Effector memory CD8-positive, alpha-beta T cell (primary cell): ENCODE measurements at places on chromosomes 13 and 19.

DNA sequence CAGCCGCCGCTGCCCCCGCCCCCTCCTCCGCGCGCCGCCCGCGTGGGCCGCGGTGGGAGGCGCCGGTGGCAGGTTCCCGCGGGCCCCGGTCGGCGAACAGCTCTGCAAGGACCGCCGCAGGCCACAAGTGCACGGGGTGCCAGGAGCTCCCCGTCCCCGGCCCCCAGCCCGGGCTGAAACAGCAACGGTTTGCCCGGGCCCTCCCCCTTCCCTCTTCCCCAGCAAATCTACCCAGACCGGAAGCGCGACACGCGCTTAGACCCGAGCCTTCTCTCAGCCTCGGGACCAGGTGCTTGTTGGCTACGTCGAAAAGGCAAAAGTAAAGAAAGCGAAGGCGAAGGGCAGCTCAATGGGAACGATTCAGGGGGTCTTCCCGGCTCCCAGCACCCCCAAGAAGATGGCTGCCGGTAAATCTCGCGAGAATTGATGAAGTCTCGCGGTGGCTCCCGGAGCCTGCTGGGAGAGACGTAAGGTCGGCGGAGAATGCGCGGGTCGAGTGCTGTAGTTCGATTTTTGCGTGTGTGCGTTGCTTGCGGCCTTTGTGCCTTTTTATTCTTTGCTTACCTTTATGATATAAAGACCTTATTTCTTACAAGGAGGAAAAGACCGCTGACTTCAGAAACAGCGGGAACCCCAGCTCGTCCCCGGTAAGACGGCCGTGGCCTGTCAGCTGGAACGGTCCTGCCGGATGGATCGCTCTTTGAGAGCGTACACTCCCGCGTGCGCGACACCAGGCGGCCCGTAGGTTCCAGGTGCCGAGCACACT lies at the start of gene RBM26:
TSS of gene RBM26 (minus strand) at position 425 of the 766 bp plus-strand sequence. CDS start 481 bp downstream, outside the sequence.
- no peaks in the 10 kb centered on the region for H3K27me3 ChIP-seq
- H3K36me3 ChIP-seq, result peaks cover 10% of the 10 kb centered on the region
- peaks cover 23% of the 10 kb centered on the region for H3K4me1 ChIP-seq
- no peak within 1 kb of the TSS for H3K4me3 ChIP-seq

DNA sequence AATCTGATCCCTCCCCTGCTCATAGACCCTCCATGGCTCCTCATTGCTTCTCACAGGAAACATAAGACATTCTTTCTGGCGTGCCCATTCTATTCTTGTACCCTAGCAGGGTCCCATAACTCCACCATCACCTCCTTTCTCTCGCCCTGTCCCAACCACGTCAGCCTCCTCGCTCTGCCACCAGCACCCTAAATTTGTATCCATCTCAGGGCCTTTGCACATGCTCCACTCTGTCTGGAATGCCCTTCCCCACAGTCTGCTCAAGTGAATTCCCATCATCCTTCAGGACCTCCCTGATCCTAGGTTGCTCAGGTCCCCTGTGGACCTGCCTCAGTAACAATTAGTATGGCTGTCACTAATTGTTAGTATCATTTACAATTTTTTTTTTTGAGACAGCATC lies 10.5 kb downstream of the B3GNT3 start:
- no peaks in the 10 kb centered on the region for H3K36me3 ChIP-seq
- DNase-seq, result no peak
- H3K4me1 ChIP-seq, result peaks cover 22% of the 10 kb centered on the region
- H3K4me3 ChIP-seq, result no peak overlapping the region
- H3K27ac ChIP-seq, result no peak overlapping the region

- no peaks in the 10 kb centered on the region for H3K4me1 ChIP-seq
- no peak overlapping the region for H3K4me3 ChIP-seq
These were observed 636.2 kb downstream of the SLITRK6 start for GRCh38 chr13:85163063-85163462.

- H3K4me3 ChIP-seq, result no peak overlapping the region
- H3K4me1 ChIP-seq, result peaks cover 9% of the 10 kb centered on the region
- H3K36me3 ChIP-seq, result no peaks in the 10 kb centered on the region
- DNase-seq, result no peak
These were observed 214.3 kb downstream of the FOXO1 start for GRCh38 chr13:40452038-40452666.

GRCh38 chr13:73954808-73955207 lies 179.4 kb downstream of the KLF12 start:
- H3K4me1 ChIP-seq, result peaks cover 55% of the 10 kb centered on the region
- no peaks in the 10 kb centered on the region for H3K36me3 ChIP-seq
- H3K27me3 ChIP-seq, result no peaks in the 10 kb centered on the region
- H3K4me3 ChIP-seq, result no peak overlapping the region
- DNase-seq, result no peak

GRCh38 chr13:112113851-112114250 lies 46.9 kb downstream of the SOX1 start:
- no peak overlapping the region for H3K27ac ChIP-seq
- H3K36me3 ChIP-seq, result no peaks in the 10 kb centered on the region
- no peak for DNase-seq
- no peaks in the 10 kb centered on the region for H3K4me1 ChIP-seq
- H3K27me3 ChIP-seq, result peaks cover 65% of the 10 kb centered on the region

DNA sequence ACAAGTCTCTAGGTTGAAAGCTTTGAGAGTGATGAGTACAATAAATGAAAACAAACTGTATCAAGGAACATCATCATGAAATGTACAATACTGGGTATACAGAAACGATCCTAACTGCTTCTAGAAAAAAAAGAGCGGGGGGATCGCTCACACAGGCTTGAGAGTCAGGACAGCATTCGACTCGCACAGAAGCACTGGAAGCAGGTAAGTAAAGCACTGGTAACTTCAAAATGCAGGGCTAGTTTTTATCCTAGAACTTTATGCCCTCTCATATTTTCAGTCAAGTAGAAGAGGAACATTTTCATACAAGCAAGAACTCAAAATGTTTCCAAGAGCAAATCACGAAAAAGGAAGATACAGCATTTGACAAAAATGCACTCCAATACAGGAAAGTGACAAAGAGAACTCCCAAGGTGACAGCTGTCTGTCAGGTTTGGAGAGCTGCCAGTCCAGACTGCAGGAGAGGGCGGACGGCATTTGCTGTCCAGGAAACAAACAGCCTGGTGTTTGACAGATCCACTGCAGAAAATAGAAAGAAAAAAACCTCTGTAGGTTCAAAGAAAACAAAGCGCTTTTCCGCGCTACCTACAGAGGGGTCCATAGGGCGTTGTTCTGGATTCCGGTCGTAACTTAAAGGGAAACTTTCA lies 58.2 kb upstream of the XPO4 start:
- peaks cover 6% of the 10 kb centered on the region for H3K4me1 ChIP-seq
- no peak overlapping the region for H3K4me3 ChIP-seq
- H3K27ac ChIP-seq, result no peak overlapping the region

DNA sequence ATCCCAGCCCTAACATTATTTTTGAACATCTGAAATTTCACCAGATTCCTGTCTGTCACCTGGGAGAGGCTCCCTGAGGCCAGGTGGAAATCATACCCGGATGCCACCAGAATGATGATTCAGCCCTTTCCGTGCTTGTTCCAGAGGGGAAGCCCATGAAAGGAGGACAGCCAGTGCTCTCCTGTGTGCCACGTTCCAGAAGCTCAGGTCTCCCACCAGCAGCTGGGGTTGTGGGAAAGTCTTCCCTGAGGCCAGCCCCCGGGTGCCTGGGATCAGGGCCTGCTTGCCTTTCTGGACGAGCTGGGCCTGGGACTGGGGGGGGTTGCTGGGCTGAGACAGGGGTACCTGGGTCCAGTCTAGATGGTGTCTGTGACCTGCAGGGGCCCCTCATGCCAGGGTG lies 25.5 kb upstream of the IGFL1 start:
- H3K27me3 ChIP-seq, result peaks cover 79% of the 10 kb centered on the region
- no peak for DNase-seq
- H3K4me3 ChIP-seq, result no peak overlapping the region
- no peaks in the 10 kb centered on the region for H3K4me1 ChIP-seq
- H3K36me3 ChIP-seq, result no peaks in the 10 kb centered on the region
- no peak overlapping the region for H3K27ac ChIP-seq

DNA sequence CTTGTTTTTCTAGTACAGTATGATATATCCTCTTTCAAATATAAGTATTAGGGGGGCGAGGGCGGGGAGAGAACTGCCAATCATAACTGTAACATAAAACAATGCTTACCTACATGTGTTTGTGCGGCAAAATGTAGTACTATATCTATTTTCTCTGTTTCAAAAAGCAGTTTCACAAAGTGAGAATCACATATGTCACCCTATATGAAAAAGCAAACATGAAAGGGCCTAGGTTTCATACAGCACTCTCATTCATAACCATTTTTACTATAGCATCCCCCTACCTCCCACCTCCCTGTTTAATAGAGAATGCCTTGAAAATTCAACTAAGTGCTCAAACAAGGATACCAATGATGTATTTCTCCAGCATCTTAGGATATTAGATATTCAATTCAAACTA lies 5.2 kb downstream of the TGDS start:
- no peak overlapping the region for H3K4me3 ChIP-seq
- peaks cover 50% of the 10 kb centered on the region for H3K36me3 ChIP-seq
- H3K27me3 ChIP-seq, result no peaks in the 10 kb centered on the region
- H3K27ac ChIP-seq, result no peak overlapping the region

DNA sequence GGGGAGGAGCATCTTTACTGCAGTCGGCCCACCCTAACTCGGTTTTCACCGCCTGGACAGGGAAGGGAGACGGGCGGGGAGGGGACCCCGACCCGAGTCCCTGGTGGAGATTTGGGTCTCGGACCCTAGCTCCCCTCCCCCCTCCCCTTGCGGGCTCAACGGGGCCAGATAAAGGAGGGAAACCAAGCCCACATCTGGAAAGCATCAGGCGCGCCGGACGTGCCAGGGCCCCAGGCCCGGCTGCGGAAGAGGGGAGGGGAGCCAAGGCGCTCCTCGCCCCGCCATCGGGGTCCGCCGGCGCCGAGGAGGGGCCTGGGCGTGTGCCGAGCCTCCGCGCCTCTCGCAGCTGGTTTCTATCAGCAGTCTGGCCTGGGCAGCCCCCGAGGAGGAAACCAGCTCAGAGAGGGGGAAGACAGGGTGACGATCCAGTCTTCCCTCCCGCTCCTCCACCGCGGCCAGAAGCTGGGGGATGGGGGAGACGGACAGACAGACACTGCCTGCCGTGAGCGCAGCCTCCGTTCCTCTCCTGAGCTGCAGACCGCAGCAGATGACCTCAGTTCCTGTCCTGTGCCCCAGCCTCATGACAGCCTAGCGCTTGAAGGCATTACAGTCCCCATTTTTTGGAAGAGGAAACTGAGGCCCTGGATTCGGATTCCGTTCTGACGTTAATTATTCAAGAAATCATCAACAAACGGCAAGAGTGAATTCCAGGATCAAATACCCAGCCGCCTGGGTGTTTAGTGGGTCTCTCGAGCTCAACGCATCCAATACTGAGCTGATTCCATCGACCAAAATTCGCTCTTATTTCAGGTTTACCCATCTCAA lies 3.6 kb upstream of the GNG8 start:
- peaks cover 34% of the 10 kb centered on the region for H3K27me3 ChIP-seq
- H3K27ac ChIP-seq, result no peak overlapping the region
- no peaks in the 10 kb centered on the region for H3K36me3 ChIP-seq
- peaks cover 4% of the 10 kb centered on the region for H3K4me1 ChIP-seq

DNA sequence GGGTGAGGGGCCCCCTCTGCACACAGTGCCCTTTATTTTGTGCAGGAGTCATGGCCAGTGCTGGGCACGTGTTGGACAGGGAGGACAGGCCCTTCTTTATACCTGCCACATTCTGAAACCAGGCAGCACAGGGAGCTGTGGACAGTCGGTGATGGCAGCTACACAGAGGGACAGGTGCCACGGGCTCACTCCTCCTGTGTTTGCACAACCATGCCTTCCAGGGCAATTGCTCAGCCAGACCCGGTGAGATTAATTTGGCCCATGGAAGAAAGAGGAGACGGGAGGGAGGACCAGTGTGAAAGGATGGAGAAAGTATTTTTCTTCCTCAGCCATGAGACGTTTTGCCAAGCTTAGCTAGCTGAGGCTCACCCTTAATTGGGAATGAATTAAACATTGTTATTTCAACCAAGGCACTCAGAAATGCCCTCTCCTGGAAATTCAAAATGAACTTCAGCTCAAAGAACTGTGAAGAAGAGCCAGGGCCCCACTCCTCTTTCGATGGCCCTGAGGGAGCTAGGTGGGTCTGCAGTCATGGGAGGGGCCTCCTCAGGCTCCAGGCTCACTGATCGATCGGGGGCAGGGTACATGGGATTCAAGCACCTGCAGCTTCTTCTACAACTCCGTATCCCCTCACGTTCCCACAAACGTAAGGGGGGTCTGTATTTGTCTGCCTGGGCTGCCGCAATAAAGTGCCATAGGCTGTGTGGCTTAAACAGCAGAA lies 41.2 kb downstream of the SHISA2 start:
- DNase-seq, result no peak
- no peaks in the 10 kb centered on the region for H3K4me1 ChIP-seq
- no peak overlapping the region for H3K27ac ChIP-seq
- no peaks in the 10 kb centered on the region for H3K36me3 ChIP-seq
- peaks cover 19% of the 10 kb centered on the region for H3K27me3 ChIP-seq
- no peak overlapping the region for H3K4me3 ChIP-seq

GRCh38 chr19:55118401-55118991 lies 1.1 kb upstream of the PPP1R12C start:
- H3K4me3 ChIP-seq, result peak overlapping the region; percentile 91
- peak overlapping the region; percentile 90 for H3K27ac ChIP-seq
- no peak for DNase-seq
- H3K4me1 ChIP-seq, result peaks cover 24% of the 10 kb centered on the region
- peaks cover 10% of the 10 kb centered on the region for H3K27me3 ChIP-seq

- peaks cover 13% of the 10 kb centered on the region for H3K4me1 ChIP-seq
- H3K36me3 ChIP-seq, result peaks cover 3% of the 10 kb centered on the region
- DNase-seq, result no peak
- peaks cover 46% of the 10 kb centered on the region for H3K27me3 ChIP-seq
These were observed at the start of gene RUBCNL for GRCh38 chr13:46387064-46387851. Gene RUBCNL (minus strand): TSS chr13:46387252. CDS start chr13:46372475, 14,777 bp downstream.

DNA sequence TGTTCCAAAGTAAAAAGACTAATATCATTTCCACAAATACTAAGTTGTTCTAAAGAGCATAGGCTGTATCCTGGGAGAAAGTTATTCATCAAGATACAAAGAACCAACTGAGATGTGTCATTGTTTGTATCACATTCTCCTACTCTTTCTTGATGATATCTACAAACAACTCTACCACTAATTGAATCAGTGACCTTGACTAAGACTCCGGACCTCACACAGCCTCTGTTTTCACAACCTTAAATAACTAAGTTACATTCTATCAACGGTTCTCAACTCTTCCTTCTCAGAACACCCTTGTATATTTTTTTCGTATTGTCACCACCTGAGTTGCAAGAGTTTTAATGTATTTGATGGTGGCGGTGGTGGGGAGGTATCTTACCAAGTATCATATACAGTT lies 12.6 kb downstream of the IRS2 start:
- no peaks in the 10 kb centered on the region for H3K4me1 ChIP-seq
- peaks cover 12% of the 10 kb centered on the region for H3K36me3 ChIP-seq
- no peak overlapping the region for H3K27ac ChIP-seq
- H3K4me3 ChIP-seq, result no peak overlapping the region
- no peaks in the 10 kb centered on the region for H3K27me3 ChIP-seq

DNA sequence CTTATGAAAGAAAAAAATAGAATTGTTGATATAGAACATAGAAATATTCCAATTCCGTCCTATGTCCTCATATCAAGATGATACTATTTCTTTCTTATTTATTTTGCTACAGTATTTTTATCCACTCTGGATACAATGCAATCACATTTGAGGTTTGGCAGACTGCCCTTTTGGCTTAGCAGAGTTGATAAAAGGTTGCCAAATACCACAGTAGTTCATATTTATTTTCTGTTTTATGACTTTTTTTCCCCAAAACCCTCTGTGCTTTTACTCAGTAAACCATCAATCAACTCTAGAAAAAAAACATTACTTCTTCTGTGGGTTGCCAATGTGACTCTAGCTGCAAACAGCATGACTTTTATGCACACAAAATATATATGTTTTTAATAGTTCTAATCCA lies 424.5 kb downstream of the PCDH9 start:
- no peaks in the 10 kb centered on the region for H3K27me3 ChIP-seq
- H3K27ac ChIP-seq, result no peak overlapping the region
- no peak for DNase-seq
- no peaks in the 10 kb centered on the region for H3K4me1 ChIP-seq
- H3K4me3 ChIP-seq, result no peak overlapping the region
- H3K36me3 ChIP-seq, result no peaks in the 10 kb centered on the region
